ENCODE measurements at places on chromosomes 2 and 18. TPM values are rescaled to one million over a fixed set of nuclear protein-coding genes. Genes with fewer than 3 reads are reported as not detected.

Gene ERFE
- total RNA-seq: 2.5 TPM

Gene EVX2
- total RNA-seq: not detected

Gene RESP18
- total RNA-seq: not detected

Gene RNF138
- total RNA-seq: 91.3 TPM

Gene SP5
- total RNA-seq: not detected

Gene C2orf78
- total RNA-seq: 0.39 TPM

Gene PER2
- total RNA-seq: 5.5 TPM

Gene GREB1L
- total RNA-seq: 0.31 TPM

Gene DCDC2C
- total RNA-seq: not detected

- H3K4me1 ChIP-seq: no peaks in the 10 kb centered on the region
- no peak overlapping the region for H3K27ac ChIP-seq
- no peak overlapping the region for H3K4me3 ChIP-seq
- no peaks in the 10 kb centered on the region for H3K36me3 ChIP-seq
- DNase-seq: no peak
- no peaks in the 10 kb centered on the region for H3K27me3 ChIP-seq
Measured at GRCh38 chr2:157470321-157470720, 26.4 kb upstream of the CYTIP start.

GRCh38 chr2:126571403-126571802 lies 84.6 kb upstream of the GYPC start:
- H3K4me3 ChIP-seq: no peak overlapping the region
- H3K36me3 ChIP-seq: no peaks in the 10 kb centered on the region

GRCh38 chr2:208142925-208143799 lies 2.8 kb downstream of the CRYGB start:
- no peaks in the 10 kb centered on the region for H3K27me3 ChIP-seq
- H3K4me3 ChIP-seq: no peak overlapping the region
- no peaks in the 10 kb centered on the region for H3K4me1 ChIP-seq
- no peak for DNase-seq

- H3K27me3 ChIP-seq: no peaks in the 10 kb centered on the region
- no peaks in the 10 kb centered on the region for H3K36me3 ChIP-seq
- no peak overlapping the region for H3K4me3 ChIP-seq
- DNase-seq: peak; percentile 53
- H3K4me1 ChIP-seq: peaks cover 4% of the 10 kb centered on the region
Measured at GRCh38 chr2:30149513-30149912, 2.7 kb downstream of the YPEL5 start.

- H3K36me3 ChIP-seq: no peaks in the 10 kb centered on the region
- no peak for DNase-seq
- H3K27me3 ChIP-seq: no peaks in the 10 kb centered on the region
- no peak overlapping the region for H3K4me3 ChIP-seq
- H3K27ac ChIP-seq: no peak overlapping the region
Measured at GRCh38 chr2:220941683-220942082, 630.4 kb downstream of the EPHA4 start.

DNA sequence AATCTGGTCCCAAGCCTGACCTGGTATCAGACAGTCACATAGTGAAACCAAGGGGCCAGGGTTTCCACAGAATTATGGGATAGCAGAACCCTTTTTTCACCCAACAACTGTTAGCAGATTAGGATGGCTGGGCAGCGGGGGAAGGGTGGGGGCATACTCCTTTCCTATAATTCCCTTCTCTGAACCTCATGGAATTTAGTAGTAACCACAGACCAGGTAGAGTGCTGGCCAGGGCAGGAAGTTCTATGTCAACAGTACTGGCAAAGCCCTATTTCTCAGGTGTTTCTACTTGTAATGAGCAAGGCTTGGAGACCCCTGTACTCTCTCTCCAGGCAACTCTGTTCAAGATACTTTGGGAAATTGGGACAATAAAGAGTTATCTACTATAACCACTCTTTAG lies 174.6 kb downstream of the THADA start:
- no peaks in the 10 kb centered on the region for H3K4me1 ChIP-seq
- DNase-seq: no peak
- no peaks in the 10 kb centered on the region for H3K36me3 ChIP-seq
- no peaks in the 10 kb centered on the region for H3K27me3 ChIP-seq
- no peak overlapping the region for H3K4me3 ChIP-seq
- H3K27ac ChIP-seq: no peak overlapping the region

GRCh38 chr2:216829533-216829932 lies 30.3 kb downstream of the TNP1 start:
- no peaks in the 10 kb centered on the region for H3K36me3 ChIP-seq
- H3K4me3 ChIP-seq: no peak overlapping the region
- no peak overlapping the region for H3K27ac ChIP-seq
- no peaks in the 10 kb centered on the region for H3K4me1 ChIP-seq

DNA sequence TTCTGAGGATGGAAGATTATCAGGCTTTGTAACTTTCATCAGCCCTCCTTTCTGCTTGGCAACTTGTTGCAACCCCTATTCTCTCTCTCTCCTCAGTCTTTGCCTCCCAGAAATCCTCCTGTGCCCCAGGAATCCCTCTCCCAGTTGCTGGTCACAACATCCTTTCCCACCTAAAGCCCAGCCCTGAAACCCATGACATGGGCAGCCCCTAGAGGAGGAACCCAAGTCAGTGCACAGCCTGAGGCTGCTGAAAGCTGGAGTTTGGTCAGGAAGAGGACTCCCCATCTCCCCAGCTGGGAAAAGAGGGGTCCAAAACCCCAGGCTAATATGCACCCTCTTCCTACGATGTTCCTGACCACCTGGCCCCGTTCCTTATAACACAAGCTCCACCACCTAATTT lies 29.5 kb downstream of the PKDCC start:
- no peak overlapping the region for H3K4me3 ChIP-seq
- no peak for DNase-seq
- H3K4me1 ChIP-seq: no peaks in the 10 kb centered on the region

DNA sequence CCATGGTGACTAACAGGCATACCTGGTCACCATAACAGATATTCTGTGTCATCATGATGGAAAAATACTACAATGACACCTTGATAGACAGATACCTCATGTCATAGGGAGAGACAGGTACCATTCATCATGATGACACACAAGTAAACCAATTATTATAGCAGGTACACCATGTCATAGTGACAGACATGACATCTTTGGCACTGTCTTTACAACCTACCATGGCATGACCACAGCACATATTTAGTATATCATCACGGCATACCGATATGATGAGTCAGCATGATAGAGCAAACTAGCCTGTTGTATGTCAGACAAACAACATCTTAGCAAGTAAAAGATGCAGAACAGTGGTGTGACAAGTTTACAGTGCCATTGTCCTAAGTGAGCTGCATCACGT lies 101.3 kb upstream of the KLHL29 start:
- no peaks in the 10 kb centered on the region for H3K4me1 ChIP-seq
- H3K4me3 ChIP-seq: no peak overlapping the region
- H3K27me3 ChIP-seq: no peaks in the 10 kb centered on the region
- no peak overlapping the region for H3K27ac ChIP-seq

DNA sequence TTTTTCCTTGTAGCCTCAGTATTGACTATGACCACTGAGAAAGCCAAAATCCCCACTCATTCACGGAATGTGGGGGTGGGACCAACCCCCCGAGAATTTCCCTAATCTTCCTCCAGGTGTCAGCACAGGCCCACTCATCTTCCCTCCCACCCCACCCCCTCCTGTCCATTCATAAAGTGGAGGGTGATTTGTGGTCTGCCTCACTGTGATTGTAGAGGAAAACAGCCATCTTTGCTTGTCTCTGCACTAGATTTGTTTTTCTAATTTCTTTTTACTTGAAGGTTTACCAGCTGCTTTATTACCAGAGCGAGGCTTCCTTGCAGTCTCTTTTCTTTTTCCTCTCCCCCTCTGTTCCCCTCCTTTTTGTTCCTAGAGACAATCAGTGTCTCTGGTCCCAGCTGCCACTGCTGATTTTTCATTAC lies 171.8 kb downstream of the ICOS start:
- no peaks in the 10 kb centered on the region for H3K27me3 ChIP-seq
- no peak overlapping the region for H3K4me3 ChIP-seq
- no peak overlapping the region for H3K27ac ChIP-seq
- H3K4me1 ChIP-seq: peaks cover 5% of the 10 kb centered on the region

- H3K4me3 ChIP-seq: no peak overlapping the region
- no peaks in the 10 kb centered on the region for H3K36me3 ChIP-seq
- no peaks in the 10 kb centered on the region for H3K4me1 ChIP-seq
- no peak overlapping the region for H3K27ac ChIP-seq
- no peaks in the 10 kb centered on the region for H3K27me3 ChIP-seq
- no peak for DNase-seq
Measured at GRCh38 chr18:43542016-43542415, 264.7 kb upstream of the SYT4 start.

DNA sequence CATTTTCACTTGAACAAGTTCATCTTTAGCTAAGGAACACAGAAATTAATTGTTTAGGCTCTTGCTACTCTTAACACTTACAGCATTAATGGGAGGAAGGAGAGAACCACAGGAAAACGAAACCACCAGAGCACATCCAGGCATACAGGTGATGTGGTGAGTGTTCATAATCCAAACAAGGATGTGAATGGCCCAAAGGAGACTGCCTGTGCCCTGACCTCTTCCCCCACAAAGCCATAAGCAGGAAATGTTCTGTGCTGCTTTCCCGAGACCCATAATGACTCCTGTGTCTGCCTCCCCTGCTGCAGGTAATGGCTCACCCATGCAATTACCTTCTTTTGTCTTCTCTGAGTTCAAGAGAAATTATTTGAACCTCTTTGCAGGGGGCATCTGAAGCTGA lies 295.9 kb upstream of the LINC00305 start:
- no peak overlapping the region for H3K4me3 ChIP-seq
- H3K27me3 ChIP-seq: no peaks in the 10 kb centered on the region
- no peaks in the 10 kb centered on the region for H3K36me3 ChIP-seq
- no peak overlapping the region for H3K27ac ChIP-seq

DNA sequence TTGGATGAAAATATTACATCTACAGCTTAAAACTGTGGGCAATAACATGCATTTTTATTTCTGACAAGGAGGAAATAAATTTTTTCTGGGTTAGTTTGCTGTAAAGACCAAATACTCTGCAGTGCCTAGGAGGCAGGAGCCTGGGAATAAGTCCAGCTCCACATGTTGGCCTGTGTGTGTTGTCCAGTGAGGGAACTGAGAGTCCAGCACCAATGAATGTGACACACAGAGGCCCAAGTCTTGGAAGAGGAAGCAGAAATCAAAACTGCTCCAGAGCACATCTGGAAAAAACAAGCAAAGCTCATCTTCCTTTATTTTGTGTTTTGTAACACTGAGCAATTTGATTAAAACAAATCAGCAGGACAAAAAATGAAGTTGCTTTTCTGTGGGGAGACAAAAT lies 63.1 kb upstream of the KLHL14 start:
- DNase-seq: no peak
- no peaks in the 10 kb centered on the region for H3K36me3 ChIP-seq
- H3K4me1 ChIP-seq: no peaks in the 10 kb centered on the region
- no peak overlapping the region for H3K27ac ChIP-seq
- no peaks in the 10 kb centered on the region for H3K27me3 ChIP-seq

GRCh38 chr18:58838165-58838860 lies 26.4 kb upstream of the ZNF532 start:
- H3K4me1 ChIP-seq: no peaks in the 10 kb centered on the region
- DNase-seq: no peak
- H3K27ac ChIP-seq: no peak overlapping the region
- H3K27me3 ChIP-seq: no peaks in the 10 kb centered on the region

DNA sequence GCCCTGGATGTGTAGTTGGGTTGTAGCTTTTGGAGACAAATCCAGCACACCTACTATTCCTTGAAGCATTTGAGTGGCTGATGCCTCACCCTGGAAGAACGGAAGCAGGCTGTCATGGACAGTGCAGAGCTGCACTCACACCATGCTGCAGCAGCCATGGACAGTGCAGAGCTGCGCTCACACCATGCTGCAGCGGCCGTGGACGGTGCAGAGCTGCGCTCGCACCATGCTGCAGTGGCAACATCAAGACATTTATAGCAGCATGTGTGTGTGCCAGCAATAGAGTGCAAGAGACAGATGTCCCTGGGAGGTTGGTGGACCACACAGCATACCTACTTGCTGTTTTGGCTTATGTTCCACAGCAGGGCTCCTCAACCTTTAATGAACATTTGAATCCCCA lies 30.6 kb downstream of the GNAL start:
- peaks cover 3% of the 10 kb centered on the region for H3K4me1 ChIP-seq
- H3K27me3 ChIP-seq: no peaks in the 10 kb centered on the region
- DNase-seq: no peak
- H3K4me3 ChIP-seq: no peak overlapping the region

DNA sequence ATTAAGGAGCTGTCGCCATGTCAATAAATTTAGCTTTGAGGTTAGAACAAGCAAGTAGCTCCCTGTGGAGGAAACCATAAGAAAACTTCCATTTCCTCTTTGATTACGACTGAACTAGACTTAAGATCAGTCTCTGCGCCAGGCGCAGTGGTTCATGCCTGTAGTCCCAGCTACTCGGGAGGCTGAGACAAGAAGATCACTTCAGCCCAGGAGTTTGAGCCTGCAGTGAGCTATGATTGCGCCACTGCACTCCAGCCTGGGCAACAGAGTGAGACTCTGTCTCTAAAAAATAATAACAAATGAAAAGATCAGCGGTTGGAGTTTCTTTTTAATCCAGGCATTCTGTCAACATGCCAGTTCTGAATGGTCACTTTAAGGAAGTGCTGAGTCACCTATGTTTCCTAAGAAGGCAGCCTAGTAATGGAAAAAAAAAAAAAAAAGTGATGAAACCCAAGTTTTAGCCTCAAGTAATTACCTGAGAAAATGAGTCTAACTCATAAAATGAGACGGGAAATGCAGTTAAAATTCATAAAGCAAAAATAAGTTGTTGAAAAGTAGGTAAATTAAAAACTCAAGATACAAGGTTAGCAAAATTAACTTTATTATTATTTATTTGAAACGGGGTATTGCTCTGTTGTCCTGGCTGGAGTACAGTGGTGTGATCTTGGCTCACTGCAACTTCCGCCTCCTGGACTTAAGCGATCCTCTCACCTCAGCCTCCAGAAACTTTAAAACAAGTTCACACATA lies 10.2 kb downstream of the C18orf32 start:
- H3K36me3 ChIP-seq: peaks cover 12% of the 10 kb centered on the region
- no peaks in the 10 kb centered on the region for H3K27me3 ChIP-seq
- no peak for DNase-seq

DNA sequence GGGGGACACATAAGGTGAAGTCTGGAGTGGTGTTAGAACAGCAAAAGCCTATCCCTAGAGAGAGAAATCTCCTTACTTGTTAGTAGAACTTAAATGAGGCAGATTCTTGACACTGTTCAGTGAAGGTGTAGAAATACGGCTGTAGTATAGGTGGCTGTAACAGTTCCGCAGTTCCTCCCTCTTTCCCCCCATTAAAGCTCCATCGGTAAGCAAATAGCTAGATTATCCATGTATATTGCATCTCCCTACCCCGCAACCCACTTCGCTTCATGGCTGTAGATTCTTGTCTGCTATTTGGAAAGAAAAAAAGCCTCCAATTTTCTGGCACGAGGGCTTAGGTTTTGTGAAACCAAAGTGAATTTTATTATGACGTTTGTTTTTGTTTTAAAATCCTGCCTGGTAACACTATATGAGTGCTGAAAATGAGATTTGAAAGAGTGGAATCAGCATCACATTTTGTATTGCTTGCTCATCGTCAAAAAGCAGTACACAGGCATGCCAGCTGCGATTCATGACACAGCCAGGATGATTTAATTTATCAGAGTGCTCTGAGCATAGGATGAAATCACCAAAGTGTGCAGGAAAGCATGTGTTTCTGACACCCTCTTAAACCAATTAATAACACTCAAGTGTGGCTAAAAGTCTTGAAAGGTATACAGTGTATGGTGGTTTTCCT lies 1.4 kb downstream of the FAM171B start:
- H3K4me3 ChIP-seq: peak overlapping the region; percentile 85
- no peak for DNase-seq
- H3K4me1 ChIP-seq: no peaks in the 10 kb centered on the region
- H3K27me3 ChIP-seq: no peaks in the 10 kb centered on the region
- H3K27ac ChIP-seq: no peak overlapping the region

- H3K27ac ChIP-seq: no peak overlapping the region
- no peaks in the 10 kb centered on the region for H3K27me3 ChIP-seq
- no peaks in the 10 kb centered on the region for H3K36me3 ChIP-seq
Measured at GRCh38 chr2:132489150-132489549, 72.5 kb downstream of the GPR39 start.

Data from H1 (cell line).